Fibroblast of villous mesenchyme (primary cell): ENCODE measurements at places on chromosomes 4 and X. TPM values are rescaled to one million over a fixed set of nuclear protein-coding genes. Genes with fewer than 3 reads are reported as not detected.
A peak's percentile ranks its signal among the peaks of the same experiment; 100 is the strongest.

- DNase-seq, result peak; percentile 0
Measured at GRCh38 chrX:100368167-100368566, 41.9 kb downstream of the PCDH19 start.

DNA sequence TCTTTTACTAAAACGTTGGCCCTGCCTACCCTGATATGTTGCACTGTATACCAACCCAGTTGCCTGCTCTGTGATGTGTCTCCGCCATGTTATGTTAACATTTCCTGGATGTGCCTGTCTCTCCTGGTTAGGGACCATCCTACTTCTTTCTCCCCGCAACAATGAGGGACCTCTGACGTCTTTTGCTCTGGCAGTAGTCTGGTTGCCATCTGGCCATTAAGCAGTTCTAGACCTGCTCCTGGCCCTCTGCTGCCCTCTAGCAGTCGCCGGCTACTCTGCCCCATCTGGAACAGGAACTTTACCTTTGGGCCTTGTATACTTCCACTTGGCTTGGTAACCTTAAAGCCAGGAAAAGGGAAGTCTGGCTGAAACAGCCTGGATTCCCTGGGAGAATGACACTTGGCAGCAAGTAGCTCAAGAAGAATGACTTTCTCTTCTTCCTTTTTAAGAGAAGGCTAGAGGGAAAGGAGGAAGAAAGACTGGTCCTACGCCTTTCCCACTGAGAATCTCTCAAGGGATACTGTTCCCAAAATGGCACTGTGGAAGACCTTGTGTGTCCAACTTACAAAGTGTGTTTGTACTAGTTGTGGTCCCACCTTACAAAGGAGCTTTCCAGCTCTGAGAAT is 63.5 kb downstream of the GPC3 start:
- DNase-seq, result peak; percentile 3

GRCh38 chr4:10811991-10812390 is 127.4 kb upstream of the CLNK start:
- DNase-seq, result no peak

GRCh38 chr4:68905939-68906779 is 45.4 kb downstream of the UGT2A3 start:
- DNase-seq, result no peak

DNA sequence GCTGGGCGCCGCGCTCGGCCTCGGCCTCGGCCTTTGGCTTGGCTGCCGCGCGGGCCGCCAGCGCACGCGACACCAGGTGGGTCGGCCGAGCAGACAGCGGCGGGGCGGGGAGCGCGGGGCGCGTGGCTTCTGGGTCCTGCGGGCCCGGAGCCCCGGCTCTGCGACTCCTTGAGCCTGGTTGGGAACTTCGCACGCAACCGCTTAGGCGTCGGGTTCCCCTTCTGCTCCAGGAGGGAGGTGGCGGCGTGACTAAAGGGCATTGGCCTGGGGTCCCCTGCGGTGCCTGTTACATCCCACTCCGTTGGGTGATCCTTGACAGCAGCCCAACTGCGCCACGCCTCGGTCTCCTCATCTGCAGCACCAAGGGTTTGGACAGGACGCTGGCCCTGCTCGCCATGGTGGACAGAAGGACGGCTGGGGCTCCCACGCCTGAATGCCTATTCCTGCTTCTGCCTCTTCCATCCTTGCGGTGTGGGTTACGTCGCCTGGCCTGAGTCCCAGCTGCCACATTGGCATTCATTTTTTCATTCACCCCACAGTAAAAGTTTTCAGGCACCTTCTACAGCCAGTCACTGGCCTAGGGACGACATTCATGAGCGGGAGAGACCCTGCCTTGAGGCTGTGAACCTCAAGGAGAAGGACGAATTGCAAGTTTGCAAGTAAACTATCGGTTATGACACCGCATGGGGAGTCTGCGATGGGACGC is 631 bp downstream of the EVC start:
- peak; percentile 56 for DNase-seq

DNA sequence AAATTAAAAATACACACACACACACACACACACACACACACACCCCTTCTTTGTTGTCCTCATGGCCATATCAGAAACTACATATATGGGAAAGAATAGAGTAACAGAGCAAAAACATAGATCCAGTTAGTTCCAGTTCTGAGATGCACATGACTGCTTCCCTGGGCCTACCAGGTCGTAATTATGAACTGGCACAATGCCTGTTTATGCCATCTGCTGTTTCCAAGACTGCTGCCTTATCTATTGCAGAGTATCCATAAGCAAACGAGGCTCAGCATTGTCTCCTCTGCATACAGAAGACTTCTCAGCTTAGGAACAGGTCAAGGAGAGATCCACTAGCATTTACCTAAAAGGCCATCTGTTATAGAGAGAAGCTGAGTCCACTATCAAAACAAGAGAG is 789.0 kb downstream of the TECRL start:
- no peak for DNase-seq

DNA sequence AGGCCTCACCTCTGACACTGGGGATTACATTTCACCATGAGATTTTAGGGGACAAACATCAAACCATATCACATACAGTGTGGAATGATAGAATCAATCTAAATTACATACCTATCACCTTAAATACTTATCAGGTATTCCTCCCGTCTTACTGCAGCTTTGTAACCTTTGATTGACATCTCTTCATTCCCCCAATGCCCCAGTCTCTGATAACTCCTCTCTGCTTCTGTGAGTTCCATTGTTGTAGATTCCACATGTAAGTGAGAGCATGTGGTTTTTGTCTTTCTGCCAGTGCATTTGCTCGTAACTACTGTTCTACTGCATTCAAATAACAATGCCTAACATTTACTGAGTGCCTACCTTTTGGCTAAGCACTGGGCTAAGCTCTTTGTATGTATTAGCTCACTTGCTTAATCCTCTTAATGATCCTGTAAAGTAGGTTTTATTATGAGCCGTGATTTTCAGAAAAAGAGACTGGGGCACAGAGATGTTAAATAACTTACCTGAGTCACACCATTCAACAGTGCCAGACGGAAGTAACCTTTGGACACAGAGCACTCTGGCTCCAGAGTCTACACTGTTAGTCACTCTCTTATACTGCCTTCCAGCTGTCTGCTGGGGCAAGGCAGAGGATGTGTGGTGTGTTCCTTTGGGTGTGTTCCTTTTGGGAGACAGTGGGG is 63.7 kb upstream of the ESX1 start:
- peak; percentile 32 for DNase-seq

DNA sequence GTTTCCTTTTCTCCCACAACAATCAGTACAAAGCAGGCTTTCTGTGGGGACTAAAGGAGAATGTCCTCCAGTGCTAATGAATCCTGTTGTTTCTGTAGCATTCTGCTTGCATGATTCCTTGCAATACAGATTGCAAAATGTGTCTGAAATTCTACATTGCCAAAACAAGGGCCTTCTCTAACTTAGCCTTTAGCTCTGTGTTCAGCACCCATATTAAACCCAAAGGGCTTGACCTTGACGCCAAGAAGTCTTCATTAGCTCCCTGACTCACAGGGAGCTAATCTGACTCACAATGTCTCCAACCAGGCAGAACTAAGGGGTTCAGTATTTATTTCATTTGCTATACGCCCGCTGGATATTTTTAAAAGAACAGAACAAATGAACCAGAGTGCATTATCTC is 241.4 kb upstream of the CLNK start:
- no peak for DNase-seq

- peak; percentile 76 for DNase-seq
Measured at GRCh38 chr4:40908702-40909362, 159.1 kb downstream of the NSUN7 start.

DNA sequence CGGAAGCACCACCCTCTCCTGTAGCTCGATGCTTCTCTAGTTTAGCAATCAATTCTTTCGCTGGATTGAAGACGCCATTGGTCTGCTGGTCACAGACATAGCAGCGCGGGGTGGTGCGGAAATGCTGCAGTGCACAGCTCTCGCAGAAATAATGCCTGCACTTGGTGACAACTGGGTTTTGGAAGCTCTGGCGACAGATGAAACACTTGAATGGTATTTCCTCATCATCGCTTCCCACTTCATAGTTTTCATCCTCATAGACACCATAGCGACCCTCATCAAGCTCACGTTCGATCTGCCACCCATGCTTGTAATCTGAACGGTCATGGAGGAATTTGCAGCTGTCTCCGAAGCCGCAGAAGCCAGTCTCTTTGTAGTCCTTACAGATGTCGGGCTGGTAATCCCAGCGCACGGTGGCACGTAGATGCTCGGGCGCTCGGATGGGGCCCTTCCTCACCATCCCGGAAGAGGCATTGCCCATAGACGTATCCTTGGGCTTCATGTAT is 854 bp downstream of the RNF113A start:
- peak; percentile 31 for DNase-seq

DNA sequence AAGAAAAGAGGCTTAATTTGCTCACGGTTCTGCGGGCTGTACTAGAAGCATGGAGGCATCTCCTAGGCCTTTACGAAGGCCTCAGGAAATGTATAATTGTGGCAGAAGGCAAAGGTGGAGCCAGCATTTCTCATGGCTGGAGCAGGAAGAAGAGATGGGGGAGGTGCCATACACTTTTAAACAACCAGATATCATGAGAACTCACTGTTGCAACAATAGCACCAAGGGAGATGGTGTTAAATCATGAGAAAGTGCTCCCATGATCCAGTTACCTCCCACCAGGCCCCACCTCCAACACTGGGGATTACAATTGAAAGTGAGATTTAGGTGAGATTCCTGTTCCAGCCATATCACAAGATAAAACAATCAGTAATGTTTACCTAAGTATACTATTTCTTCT is 45.5 kb downstream of the MTHFD2L start:
- DNase-seq, result peak; percentile 15

- no peak for DNase-seq
Measured at GRCh38 chr4:31375936-31376335, 655.8 kb downstream of the PCDH7 start.

DNA sequence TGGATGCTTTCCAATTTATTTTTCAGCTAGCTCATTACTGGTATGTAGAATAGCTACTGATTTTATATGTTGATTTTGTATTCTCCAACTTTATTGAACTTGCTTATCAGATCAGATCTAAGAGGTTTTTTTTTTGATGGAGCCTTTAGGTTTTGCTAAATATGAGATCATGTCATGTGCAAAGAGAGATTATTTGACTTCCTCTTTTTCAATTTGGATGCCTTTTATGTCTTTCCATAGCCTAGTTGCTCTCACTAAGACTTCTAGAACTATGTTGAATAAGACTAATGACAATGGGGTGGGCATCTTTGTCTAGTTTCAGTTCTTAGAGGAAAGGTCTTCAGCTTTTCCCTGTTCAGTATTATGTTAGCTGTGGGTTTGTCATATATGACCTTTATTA is 11.7 kb downstream of the MAGEE1 start:
- no peak for DNase-seq

- no peak for DNase-seq
Measured at GRCh38 chrX:15567886-15568616, 32.7 kb downstream of the ACE2 start.

DNA sequence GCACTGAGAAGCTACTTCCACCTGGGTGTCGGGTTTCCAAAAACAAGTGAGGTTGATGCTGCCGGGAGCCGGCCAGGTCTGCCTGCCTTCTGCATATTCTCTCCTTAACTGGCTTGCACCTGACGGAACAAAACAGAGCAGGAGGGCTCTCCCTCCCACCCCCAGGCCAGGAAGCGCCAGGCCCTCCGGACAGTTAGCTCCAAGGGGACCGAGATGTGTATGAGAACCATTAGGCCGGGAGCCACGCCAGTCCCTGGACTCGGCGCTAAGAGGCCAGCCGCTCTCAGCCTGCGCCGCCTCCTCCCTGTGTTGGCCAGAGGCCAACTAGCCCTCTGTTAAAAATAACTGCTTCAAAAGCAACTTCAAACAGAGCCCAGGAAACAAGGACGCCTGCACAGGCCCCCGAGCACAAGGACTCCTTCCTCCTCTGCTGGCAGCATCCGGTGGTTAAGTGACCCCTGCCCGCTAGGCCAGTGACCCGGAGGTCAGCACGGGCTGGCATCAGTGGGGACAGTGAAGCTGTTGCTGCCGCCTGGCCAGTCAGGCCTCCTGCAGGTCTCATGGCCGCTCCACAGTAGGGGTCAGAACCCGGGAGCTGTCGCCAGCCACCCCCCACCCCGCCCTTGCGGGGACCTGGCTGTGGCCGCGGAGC is 107.9 kb downstream of the ABLIM2 start:
- DNase-seq, result peak; percentile 42

GRCh38 chr4:168769416-168769815 is 240.6 kb downstream of the CBR4 start:
- peak; percentile 86 for DNase-seq

DNA sequence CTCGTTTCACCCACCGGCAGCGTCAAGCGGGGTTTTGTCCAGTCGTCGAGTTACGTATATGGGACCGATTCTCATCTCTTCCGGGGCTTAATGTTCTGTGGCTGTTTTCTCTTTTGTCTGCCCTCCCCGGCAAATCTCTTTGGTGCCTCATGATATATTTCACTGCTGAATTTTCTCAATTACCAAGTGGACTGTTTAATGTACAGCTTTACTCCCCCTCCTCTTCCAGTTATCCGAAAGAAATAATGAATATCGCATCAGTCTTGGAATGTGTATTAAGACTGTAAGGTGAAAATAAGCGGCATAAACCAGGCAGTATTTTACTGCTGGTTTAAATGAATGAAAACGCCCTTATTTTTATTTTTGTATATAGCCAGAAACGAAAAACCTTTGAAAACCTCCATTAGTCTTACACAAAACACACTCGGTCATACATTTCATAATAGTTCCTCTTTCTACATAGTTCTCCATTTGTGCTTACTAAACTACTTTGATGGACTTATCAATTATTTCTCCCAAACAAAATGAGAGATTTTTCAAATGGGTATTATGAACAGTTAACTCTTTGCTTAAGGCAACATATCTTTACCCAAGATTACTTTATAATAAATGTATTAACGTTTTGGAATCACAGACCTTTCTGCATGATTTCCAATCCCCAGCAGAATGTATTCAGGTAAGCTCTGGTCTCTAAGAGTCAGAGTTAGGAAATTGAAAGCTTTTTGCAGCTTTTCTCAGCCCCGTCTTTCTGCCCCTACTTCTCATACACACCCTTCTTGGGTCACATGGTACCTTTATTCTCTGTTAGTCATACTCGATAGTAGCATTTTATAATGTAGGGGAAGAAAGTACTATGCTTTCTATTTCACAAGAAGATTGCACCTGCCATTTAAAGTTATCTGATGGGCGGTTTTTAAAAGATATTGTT is 979 bp downstream of the RP2 start:
- peak; percentile 54 for DNase-seq

Gene ASMT
- total RNA-seq, result not detected in 2 replicates

Gene PCSK1N
- 0.32 TPM in 1 of 2 replicates, not detected in the other for total RNA-seq

Gene GPRASP1
- total RNA-seq, result 2.6 and 2.9 TPM in 2 replicates

Gene CT45A5
- total RNA-seq, result not detected in 2 replicates

Gene PNMA3
- total RNA-seq, result under 0.01 TPM in 1 of 2 replicates, not detected in the other

Gene HSFX4
- not detected in 2 replicates for total RNA-seq

Gene TMPRSS11B
- not detected in 2 replicates for total RNA-seq
